NCI-H446 treated with DMSO at 0.1 percent for 48 hours (cell line): ENCODE measurements at places on chromosomes 11 and 22.
A peak's percentile ranks its signal among the peaks of the same experiment; 100 is the strongest.

GRCh38 chr11:5043380-5043779, 2.9 kb upstream of the OR52J3 start:
- DNase-seq = no peak

- DNase-seq = no peak
These were observed 39.9 kb upstream of the CD5 start for GRCh38 chr11:61062181-61062930.

DNA sequence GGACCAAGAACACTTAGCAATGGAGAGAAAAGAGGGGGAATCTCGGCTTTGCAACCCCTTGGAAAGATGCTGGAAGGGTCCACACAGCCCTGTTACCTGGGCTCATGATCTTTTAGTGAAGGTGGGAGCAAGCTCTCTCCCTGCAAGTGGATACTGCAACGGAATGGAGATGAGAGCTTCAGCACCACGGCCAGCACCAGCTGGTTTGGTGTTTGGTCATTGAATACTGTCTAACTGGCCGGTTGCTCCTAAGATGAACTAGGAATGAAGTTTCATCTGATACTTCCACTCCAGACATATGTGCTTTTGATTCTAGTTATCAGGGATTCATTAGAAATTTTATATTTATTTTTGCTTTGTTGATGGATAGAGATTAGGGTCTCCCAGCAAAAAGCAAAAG, 16.3 kb downstream of the HTR3A start:
- DNase-seq = no peak

GRCh38 chr11:126578426-126578825, 222.9 kb downstream of the ST3GAL4 start:
- DNase-seq = no peak

DNA sequence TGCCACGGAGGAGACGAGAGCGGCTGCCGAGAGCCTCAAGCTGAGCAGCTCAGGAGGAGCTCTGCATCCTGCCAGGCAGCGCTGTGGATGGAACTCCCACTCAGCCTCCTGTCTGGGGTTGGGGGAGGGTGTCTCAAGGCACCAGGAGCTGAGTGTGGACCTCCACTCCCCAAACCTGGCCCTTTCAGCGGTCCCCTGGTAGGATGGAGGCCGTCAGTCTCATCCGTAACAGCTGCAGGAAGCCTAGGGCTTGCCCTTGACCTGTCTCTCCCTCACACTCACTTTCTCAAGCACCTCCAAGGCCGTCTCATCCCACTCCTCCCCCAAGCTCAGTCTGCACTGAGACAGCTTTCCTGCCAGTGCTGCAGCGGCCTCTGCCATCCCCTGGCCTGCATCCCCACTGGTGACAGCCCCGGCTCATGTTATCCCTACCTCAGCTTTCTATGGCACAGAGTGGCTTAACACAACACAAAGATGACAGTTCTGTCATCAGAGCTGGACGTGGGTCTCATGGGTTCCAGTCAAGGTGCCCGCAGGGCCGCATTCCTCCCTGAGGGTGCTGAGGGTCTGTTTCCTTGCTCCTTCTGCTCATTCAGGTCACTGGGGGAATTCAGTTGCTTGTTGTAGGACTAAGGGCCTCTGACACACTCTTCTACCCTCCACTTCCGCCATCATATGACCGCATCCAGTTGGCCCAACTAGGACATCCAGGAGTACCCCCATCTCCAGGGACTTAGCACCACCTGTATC, 341.9 kb upstream of the B3GAT1 start:
- no peak for DNase-seq

DNA sequence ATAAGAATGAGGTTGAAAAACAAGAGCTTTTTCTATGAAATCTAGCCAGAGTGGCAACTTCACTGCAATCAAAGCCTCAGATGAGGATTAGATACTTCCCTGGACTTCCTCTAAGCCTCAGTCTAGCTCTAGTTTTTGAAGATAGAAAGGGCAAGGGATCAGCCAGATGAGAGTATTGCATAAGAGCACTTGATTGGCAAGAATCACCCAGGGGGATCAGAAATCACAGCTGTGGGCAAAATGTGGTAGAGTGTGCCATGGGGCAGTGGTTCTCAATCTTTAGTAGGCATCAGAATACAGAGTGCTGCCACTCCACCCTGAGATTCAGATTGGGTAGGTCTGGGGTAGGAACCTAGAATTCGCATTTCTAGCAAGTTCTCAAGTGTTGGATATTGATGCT, 82.4 kb downstream of the EXT2 start:
- no peak for DNase-seq

DNA sequence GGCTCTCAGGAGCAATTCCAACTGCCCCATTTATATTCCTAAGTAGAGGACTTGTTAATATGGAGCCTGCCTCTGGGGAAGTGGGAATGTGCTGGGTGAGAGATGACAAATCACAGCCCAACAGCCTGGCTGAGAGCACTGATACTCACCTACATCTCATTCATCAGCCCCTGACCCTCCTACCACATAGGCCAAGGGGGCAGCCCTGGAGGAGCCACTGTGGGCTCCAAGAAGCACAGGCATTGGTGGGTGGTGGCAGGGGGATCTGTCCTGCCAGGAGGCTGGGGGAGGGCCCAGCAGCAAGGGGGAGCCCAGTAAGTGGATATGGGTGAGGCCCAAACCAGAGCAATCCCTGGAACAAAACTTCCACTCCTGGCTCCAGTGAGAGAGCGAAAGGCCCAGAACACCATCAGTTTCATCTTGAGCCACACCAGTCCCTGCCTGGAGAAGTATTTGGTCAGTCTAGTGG, 79.7 kb downstream of the BUD13 start:
- DNase-seq = no peak

- peak; percentile 62 for DNase-seq
These were observed 15.4 kb downstream of the EHD1 start for GRCh38 chr11:64862987-64863390.

DNA sequence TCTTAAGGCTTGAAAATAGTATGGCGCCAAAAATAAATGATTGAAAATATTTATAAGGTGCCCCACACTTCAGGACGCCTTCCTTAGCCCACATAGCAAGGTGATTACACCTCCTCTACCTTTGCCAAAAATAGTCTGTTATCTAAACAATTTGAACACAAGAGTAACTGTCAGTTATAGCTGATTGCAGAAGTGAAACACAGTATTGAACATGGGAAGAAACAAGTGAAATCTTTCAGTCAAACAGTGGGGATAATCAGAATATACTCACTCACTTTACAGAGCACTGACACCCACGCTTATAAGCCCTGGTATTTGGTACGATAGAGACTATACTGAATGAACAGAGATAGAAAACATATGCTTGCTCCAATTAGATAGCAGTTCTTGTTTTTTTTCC, 203.1 kb downstream of the RAB38 start:
- no peak for DNase-seq

- DNase-seq = no peak
These were observed 454.6 kb downstream of the KCNA4 start for GRCh38 chr11:29562183-29562582.

GRCh38 chr11:68328374-68329091, 16.1 kb downstream of the LRP5 start:
- no peak for DNase-seq

DNA sequence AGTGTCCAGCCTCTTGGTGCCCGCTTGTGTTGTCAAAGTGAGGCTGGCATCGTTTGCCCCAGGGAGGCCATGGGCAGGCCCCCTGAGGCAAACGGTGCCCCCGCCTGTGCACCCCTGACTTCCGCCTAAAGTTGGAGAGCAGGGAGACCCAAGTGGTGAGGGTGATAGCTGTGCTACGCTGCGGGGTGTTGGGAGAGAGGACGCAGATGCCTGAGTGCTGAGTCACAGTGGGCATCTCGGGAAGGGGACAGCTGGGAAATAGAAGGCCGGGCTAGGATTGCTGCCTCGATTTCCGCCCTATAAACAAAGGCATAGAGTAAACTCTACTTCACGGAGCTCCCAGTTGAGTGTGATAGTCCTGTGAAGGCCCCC, 5.8 kb downstream of the GRIK4 start:
- DNase-seq = no peak

DNA sequence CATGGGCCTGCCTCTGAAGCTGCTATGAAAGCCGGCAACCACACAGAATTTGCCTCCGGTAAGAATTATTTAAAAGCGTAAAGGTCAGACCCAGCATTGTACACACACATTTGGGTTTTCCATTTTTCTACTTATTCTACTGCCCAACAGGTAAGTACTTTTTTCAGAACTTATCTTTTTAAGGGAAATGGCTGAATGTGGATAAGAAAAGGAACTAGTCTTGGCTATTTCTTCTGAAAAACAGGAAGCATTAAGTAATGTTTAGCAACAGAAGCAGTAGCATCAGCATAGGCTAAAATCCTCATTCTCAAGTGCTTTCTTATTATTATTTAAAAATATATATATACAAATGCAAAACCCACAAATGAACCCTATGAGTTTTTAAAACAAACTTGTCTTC, 103.1 kb downstream of the MPPED2 start:
- no peak for DNase-seq

DNA sequence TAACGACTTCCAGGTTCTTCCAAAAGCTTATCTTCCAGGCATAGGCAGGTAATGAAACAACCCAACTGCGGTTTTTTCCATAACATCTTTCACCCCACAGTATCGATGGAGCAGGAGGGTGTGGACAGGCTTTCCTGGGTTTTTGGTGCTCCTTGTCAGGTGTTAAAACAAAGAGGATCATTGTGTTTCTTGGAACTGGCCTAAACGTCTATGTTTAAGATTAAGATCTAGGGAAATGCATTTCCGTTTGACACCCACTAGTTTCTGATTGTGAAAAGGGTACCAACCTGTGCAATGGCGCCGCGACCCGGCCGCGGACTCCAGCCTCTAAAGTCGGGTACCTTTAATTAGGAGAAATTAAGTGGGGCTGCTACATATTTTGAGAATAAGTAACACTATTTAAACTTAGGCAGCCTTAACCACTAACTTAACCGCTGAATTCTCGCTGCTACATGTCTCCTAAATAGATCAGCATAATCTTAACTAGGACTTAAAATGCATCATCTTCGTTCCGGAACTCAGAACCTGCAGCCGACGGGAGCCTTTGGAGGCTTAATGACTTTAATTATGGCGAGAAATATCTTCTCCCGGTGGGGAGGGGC, 31.5 kb downstream of the C22orf31 start:
- no peak for DNase-seq

GRCh38 chr11:69881467-69882269, 62.5 kb upstream of the FGF3 start:
- no peak for DNase-seq

DNA sequence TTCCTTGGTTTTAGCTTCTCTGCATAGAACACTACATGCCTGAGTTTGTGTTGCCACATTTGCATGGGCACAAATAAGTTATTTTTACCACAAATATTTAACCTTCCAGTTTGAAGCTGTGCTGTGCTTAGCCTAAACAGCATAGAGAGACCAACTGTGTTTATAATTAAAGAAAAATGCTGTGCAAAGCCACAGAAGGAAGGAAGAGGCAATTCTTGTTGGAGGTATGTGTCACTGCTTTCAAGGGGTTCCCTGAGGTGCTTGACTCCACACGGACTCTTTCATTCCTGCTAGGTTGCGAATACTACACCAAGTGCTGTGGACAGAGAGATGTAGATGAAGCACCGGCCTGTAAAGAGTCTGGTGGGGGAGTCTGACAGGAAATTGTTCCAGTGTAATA, 47.6 kb upstream of the OLFML1 start:
- no peak for DNase-seq

DNA sequence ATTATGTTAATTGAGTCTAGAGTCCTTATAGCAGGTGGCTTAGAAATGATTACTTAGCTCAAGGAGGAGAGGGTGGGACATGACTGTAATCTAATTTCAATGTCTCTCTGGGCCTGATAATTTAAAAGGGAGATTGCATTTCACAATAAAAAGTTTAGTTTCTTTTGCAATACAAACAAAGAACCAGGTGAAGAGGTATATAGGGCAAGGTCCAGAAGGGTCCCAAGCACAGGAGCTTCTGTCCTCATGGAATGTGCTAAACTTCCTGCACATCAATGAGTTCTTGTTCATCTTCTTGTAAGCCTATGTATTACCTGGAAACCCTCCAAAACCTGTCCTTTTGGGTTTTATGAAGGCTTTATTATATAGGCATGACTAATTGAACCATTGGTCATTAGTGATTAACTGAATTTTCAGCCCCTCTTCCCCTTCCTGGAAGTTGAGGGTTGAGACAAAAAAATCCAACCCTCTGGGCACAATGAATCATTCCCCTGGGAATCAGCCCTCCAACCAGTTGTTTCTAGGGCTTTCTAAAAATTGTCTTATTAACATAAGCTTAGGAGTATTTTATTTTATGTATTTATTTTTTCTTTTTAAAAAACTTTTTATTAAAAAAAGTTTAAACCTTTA, 37.6 kb downstream of the MS4A2 start:
- DNase-seq = no peak

GRCh38 chr11:119115484-119116234, 5.7 kb upstream of the HINFP start:
- no peak for DNase-seq

GRCh38 chr11:691710-692590, 3.1 kb downstream of the DEAF1 start:
- DNase-seq = no peak

GRCh38 chr11:10051868-10052586, 242.0 kb downstream of the SBF2 start:
- DNase-seq = no peak

DNA sequence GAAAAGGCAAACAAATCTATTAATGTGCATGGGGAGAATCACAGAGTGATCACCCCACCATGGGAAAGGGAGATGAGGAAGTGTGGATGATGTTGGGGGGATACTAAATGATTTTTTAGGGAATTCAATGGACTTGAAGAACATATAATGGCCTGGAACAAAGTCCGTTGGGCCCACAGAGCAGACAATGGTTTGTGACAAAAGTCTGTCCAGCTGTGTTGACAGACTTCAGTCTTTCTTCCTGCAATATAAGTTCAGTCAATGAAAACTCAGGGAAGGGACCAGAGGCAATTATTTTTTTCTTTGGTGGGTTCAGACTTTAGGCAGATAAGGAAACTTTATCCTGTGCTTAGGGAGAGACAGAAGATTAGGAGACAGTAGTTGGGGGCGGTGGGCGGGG, 18.0 kb upstream of the HORMAD2 start:
- no peak for DNase-seq

DNA sequence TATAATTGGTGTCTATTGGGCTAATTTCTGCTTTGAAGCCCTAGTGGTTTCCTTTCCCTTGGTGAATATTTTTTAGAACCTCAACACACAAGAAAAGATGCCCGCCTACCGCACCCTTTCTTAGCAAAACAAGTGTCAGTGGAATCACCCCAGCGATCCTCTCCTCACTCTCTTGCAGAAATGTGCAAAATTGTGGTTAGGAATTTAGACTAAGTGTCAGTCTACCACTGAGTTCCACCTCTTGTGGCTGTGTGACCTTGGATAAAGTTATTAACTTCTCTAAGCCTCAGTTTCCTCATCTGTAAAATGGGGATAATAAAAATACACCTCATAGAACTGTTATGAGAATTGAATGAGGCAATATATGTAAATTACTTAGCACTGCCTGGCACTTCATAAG, 5.3 kb upstream of the JAML start:
- DNase-seq = no peak
